Fibroblast of the conjunctiva (primary cell): ENCODE measurements at places on chromosomes 11 and 22.
A peak's percentile ranks its signal among the peaks of the same experiment; 100 is the strongest.

- no peak for DNase-seq
Measured at GRCh38 chr11:65546217-65546958, 11.8 kb downstream of the LTBP3 start.

DNA sequence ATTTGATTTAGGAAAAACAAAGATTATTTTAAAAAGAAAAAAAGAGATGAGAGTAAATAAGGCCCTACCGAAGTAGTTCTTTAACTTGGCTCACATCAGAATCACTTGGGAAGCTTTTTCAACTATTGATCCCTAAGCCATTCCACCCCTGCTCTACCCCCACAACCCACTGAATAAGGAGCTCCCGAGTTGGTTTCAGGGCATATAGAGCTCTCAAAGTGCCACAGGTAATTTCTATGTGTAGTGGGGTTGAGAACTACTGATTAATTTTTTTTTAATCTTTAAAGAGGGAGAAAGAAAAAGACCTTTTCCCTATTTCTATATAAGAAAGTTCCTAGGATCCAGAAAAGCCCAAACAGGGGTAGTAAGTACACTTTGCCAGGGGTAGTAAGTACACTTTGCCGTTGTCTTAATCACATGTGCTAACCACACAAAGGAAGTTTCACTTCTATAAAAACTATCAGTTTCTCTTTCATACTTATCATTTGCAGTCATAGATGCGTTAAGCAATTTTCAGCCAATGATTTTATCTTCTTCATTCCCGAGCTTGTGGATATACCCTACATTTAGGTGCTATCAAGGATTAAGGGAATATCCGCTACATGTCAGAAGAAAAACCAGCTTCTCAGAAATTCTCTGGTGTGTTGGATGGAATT lies 108.4 kb upstream of the ZC3H12C start:
- DNase-seq: no peak

DNA sequence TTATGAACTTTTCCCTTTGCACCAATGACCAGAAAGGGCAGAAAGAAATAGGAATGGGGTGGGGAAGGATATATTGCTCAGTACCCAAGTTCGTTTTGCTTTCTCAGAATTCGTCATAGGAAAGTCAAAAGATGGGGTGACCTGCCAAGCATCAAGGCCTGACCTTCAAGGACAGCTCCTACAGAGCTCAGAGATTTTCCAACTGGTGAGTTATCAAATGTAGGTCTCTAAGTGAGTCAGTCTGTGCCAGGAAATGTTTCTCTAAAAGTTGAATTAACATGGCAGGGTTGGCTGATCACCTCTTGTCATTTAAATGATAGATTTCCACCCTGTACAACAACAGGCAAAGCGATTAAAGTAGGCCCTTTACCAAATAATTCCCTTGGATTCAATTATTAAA lies 307.2 kb downstream of the CADM1 start:
- DNase-seq: no peak

DNA sequence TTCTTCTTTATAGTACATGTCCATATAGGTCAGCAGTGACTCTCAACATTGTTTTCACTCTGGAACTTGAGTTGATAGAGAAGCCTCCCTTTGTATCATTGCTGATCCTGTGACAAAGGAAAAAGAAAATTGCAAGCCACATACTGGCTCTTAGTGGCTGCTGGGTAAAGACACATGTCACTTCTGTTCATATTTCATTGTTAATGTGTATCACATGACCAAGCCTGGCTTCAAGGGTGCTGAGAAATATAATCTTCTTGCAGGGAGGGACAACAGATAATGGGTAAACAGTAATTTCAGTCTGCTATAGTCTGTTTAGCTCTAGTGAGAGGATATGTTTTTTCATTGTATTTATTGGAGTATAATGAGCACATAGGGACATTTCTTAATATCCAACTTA lies 173.3 kb downstream of the PGR start:
- no peak for DNase-seq

DNA sequence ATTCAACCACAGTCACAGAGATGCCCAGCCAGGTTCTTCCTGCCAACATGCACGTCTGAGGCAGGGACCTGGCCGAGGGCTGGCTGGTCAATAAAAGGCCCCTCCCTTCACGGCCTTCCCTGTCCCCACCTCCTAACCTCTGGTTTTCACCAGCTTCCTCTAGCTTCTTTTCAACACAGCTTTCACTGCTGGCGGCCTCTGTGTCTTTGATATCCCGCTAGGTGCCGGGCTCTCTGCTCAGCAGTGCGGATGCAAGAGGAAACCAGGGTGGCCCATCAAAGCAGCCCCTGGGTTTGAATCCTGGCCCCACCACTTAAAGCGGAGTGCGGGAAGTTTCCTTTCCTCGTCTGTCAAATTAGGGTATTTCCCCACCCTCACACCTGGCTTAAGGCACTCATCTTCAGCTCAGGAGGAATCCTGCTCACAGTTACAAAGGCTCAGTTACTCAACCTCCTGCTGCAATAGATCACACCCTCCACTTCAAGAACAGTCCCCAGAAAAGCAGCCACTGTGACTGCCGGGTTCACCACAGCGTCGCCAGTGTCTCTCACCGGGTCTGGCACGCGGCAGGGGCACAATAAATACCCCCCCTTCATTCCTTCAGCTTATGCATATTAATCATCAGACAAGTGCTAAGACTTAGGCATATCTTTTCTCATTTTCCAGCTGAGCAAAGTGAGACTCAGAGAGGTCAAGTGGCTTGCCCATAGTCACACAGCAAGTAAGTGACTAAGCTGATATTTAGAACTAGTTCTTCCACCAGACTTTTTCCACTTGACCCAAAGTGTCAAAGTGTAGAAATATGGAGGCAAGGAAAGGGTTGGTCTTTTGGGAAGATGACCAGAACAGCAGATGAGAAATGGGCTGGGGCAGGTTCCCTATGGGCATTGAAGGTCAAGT lies 45.7 kb downstream of the TXN2 start:
- no peak for DNase-seq

- no peak for DNase-seq
Measured at GRCh38 chr11:128279866-128280265, 307.5 kb downstream of the ETS1 start.

- no peak for DNase-seq
Measured at GRCh38 chr22:30192427-30192826, 54.1 kb downstream of the LIF start.

- peak; percentile 96 for DNase-seq
Measured at GRCh38 chr11:9613118-9613829, 39.8 kb downstream of the WEE1 start.

DNA sequence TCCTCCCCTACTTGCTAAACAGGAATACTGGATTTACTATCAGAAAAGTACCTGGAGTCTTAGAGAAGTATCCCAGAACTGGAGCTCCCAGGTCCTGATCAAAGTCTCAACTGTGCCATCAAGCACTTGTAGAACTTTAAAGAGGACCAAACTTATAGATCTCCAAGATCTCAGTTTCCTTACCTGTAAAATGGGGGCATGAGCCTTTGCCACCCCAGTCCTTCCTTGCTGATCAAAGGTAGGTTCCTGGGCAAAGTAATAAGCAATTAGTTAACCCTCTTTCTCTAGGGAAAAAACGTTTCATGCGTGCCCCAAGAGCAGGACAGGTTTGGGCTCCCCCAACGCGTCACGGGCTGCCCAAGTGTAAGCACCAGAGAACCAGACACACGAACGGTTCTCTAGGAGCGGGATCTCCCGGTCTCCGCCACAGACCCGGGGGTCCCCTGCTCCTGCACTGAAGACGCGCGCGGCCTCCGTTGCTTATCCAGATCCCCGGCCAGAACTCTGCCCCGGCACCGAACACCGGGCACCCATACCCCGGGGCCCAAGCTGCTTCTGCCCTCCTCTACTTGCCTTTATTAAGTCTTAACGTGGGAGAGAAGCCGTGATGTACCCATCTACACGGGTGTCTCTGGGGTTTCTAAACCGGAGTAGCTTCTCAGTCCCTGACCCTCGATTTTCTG lies 505 bp downstream of the ZNF214 start:
- DNase-seq: no peak

DNA sequence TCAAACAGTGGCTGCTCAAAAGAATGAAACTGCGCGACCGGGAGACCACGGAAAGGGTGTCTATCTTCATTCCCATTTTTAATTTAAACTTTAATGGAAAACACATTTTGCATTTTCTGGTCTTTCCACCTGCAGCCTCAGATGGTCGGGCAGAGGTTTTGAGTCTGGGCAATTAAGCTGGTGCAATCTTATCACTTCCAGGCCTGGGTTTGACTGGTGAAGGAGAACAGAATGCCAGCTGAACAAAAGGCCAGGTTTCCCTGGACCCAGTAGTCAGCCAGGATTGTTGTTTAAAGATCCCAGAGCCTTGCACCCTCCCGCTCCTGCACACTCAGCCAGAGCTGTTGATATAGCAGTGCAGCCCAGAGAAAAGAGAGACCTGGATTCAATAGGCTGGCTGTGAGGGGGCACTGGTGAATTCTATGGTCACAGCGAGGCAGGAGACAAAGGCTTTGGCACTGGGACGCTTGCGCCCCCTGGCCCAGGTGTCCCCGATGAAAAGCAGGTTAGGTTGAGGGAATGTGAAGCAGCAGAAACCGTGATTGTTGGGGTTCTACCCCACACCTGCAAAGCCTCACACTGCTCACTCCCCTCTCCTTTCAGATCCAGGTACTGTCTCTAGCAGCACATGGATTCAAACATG lies 83.6 kb downstream of the FLI1 start:
- DNase-seq: no peak

DNA sequence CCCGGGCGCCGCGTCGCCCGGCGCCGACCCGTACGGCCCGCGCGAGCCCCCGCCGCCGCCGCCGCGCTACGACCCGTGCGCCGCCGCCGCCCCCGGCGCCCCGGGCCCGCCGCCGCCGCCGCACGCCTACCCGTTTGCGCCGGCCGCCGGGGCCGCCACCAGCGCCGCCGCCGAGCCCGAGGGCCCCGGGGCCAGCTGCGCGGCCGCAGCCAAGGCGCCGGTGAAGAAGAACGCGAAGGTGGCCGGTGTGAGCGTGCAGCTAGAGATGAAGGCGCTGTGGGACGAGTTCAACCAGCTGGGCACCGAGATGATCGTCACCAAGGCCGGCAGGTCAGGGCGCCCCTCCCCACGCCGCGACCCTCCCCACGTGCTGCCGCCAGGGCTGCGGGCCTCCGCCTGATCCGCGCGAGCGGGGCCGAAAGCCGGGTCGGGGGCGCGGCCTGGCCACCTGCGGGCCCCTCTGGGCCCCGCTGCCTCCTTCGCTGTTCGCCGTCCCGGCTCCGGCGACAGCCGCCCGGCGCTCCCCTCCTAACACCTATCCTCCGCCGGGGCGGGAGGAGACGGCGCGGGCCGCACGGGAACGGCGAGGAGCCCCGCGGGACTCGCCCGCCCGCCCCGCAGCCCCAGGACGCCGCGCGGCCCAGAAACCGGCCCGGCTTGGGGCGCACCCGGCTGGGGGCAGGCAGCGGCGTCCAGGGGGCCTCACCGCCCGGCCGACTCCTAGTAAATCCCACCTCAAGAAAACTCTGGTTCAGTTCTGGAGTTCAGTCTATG lies 560 bp downstream of the TBX1 start:
- DNase-seq: no peak

- no peak for DNase-seq
Measured at GRCh38 chr11:69649576-69649900, 8.6 kb downstream of the CCND1 start.

GRCh38 chr11:123775715-123776549 lies 21.6 kb upstream of the OR6X1 start:
- no peak for DNase-seq

DNA sequence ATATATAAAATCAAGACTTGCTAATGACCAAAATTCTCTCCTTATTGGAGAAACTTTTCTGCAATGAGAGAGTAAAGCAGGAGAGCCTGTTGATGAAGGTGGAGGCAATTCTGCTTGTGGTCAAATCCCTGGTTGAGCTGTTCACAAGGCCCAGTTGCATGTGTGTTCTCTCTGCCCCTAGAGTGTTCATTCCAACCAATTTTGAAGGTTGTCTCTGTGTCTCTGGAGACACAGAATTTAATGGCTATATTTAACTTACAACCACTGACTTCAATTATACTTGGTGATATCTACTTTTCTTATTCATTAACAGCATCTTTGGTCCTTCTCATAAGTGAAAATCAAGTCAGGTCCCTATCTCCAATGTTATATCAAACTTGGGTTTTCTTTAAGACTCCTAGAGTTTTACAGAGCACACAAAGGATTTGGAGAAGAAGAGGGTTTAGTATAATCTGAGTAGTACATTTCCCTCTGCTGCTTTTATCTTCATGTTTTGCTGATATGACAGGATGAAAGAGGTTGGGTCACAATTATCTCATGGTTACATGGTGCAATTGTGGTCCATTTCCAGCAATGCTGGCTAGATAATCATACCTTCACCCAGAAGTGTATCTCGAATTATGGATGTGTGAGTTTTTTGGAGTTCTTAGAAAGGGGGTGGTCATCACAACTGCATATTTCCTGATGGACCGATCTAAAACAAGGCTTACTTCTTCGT lies 4.0 kb downstream of the OOSP4A start:
- no peak for DNase-seq

GRCh38 chr11:66614073-66614472 lies 2.4 kb upstream of the RBM14 start:
- DNase-seq: no peak

DNA sequence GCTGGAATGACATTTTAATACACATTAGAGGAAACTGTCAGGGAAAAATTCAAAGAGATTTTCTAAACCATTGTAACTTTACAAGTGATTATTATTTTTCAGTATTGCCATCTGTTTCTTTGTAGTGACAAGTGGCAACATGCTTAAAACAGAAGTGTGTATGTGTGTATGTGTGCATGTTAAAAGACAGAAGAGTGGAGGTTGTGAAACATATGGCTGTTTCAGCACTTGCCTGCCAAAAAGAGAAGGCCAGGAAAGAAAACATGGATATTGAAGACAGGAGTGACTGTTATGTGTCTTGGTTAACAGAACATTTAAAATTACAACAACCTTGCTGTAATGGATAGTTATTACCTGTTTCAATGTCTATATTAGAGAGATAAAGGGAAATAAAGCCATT lies 24.3 kb upstream of the VWA5A start:
- no peak for DNase-seq

DNA sequence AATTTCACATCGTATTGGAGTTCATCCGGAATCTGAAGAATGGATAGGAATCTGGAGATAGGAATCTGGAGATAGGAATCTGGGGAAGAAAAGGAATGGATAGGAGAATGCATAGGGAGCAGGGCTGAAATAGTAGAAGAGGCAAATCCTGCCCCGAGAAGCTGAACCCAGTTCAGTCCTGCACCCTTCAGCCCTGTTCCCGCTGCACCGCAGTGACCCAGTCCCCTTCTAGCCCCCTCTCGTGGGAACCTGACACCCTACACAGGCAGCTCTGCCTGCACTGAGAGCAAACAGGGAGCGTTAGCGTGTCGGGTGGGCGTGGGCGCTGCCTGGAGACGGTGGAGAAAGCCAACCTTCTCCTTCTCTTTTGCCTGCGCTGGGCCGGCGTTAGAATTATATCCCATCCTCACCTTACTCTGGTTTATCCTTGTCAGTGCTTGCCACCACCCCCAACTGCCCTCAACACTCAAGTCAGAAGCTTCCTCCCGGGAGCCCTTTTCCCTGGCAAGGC lies 1.0 kb upstream of the CCKBR start:
- DNase-seq: no peak

GRCh38 chr11:123196060-123196714 lies 1.1 kb upstream of the CLMP start:
- DNase-seq: no peak
